ENCODE measurements at places on chromosomes 4 and X.
A peak's percentile ranks its signal among the peaks of the same experiment; 100 is the strongest.

- no peak for DNase-seq
These were observed 239.1 kb upstream of the DKK2 start for GRCh38 chr4:107275225-107275624.

- no peak for DNase-seq
These were observed 9.5 kb downstream of the GSX2 start for GRCh38 chr4:54109241-54110018.

GRCh38 chr4:125833-126232 lies 1.5 kb downstream of the ZNF718 start:
- no peak for DNase-seq

GRCh38 chrX:152900937-152901445 lies 3.1 kb downstream of the ZNF185 start:
- no peak for DNase-seq

- DNase-seq: no peak
These were observed 172.5 kb downstream of the PCDH18 start for GRCh38 chr4:137359691-137360315.

- DNase-seq: peak; percentile 21
These were observed 89.8 kb downstream of the EIF4E start for GRCh38 chr4:98838977-98839618.

DNA sequence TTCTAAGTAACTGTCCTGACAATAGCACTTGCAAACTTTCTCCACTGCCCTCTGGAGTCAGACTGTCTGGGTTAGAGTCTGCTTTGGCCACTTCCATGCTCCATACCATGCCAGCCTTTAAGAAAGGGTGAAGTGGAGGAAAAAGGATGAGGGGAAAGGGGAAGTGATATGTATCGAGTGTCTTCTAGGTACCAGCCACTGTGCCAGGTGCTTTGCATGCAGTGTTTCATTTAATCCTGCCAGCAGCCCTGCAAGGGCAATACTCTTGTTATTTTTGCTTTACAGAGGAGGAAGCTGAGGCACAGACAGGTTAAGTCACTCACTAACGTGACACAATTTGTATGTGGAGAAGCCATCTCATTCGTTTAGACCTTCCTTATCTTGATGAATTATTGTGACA lies 55.6 kb downstream of the RTL9 start:
- no peak for DNase-seq

DNA sequence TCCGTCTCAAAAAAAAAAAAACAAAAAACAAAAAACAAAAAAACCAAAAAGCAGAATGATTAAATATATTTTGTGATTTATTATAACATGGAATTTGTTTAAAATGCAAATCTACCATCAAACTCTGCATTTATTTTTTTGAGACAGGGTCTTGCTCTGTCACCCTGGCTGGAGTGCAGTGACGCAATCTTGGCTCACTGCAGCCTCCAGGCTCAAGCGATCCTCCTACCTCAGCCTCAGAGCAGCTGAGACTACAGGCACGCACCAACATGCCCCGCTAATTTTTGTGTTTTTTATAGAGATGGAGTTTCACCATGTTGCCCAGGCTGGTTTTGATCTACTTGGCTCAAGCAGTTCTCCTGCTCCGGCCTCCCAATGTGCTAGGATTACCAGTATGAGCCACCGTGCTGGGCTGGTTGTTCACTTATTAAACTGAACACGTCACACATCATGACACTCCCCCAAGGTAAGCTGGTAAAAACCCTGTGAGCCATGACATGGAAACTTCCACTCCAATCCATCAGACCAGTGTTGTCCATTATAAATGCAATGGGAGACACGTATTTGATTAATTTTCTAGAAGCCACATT lies 45.7 kb downstream of the RBM47 start:
- no peak for DNase-seq

- DNase-seq: no peak
These were observed 80.4 kb downstream of the CT47B1 start for GRCh38 chrX:120795301-120795700.

GRCh38 chr4:153252122-153252521 lies 47.9 kb downstream of the TRIM2 start:
- DNase-seq: no peak

DNA sequence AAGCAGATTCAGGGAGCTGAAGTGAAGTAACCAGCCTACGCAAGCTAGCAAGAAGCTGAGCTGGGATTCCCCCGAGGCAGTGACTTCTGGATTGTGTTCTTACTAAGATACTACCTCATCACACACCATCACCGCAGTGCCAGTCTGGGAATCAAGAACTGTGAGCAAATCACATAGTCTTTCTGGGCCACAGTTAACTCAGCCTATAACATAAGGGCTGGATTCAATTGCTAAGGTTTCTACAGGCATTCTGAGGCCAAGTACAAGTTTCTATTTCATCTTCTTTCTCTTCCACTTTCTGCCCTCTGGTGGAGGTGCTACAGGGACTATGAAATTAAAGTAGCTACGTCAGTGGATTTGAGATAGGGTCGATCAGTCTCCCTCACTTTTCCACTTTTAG lies 1.4 kb upstream of the CORIN start:
- peak; percentile 37 for DNase-seq
